ENCODE measurements at places on chromosomes 2 and 18. TPM values are rescaled to one million over a fixed set of nuclear protein-coding genes. Genes with fewer than 3 reads are reported as not detected.
A peak's percentile ranks its signal among the peaks of the same experiment; 100 is the strongest.

Gene HES6
- total RNA-seq = 1.9 TPM

Gene TEX51
- total RNA-seq = not detected

Gene UNC80
- not detected for total RNA-seq

Gene NABP1
- total RNA-seq = 32.0 TPM

- no peaks in the 10 kb centered on the region for H3K36me3 ChIP-seq
- no peak overlapping the region for H3K4me3 ChIP-seq
- DNase-seq = no peak
- no peak overlapping the region for H3K27ac ChIP-seq
Measured at GRCh38 chr2:101486258-101486701, 11.4 kb upstream of the RFX8 start.

DNA sequence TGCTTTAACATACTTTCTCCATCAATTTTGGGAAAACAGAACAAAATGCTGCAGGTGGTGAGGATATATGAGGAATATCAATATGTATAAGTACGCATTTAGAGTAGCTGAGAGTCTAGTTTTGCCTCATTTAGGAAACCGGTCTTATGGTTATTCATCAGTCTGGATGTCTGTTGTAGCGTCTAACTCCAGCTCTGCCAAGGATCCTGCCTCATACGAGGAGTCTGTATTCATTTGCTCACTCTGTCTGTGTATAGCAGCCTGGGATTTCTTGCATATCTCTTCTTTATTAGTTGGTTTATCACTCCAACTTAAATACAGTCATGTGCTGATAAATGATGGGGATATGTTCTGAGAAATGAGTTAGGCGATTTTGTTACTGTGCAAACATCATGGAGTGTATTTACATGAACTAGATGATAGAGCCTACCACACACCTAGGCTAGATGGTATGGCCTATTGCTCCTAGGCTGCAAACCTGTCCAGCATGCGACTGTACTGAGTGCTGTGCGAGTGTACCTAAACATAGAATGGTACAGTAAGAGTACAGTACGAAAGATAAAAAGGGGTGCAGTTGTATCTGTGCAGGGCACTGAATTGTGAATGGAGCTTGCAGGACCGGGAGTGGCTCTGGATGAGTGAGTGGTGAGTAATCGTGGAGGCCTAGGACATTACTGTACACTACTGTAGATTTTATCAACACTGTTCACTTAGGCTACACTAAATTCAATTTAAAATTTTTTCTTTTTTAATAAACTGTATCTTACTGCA is 148.1 kb downstream of the ZNF407 start:
- H3K36me3 ChIP-seq = no peaks in the 10 kb centered on the region
- no peak for DNase-seq
- no peaks in the 10 kb centered on the region for H3K27me3 ChIP-seq
- H3K4me1 ChIP-seq = no peaks in the 10 kb centered on the region

GRCh38 chr2:125516496-125517109 is 1139.4 kb upstream of the GYPC start:
- H3K4me1 ChIP-seq = no peaks in the 10 kb centered on the region
- H3K27ac ChIP-seq = no peak overlapping the region
- no peaks in the 10 kb centered on the region for H3K27me3 ChIP-seq
- no peak overlapping the region for H3K4me3 ChIP-seq

DNA sequence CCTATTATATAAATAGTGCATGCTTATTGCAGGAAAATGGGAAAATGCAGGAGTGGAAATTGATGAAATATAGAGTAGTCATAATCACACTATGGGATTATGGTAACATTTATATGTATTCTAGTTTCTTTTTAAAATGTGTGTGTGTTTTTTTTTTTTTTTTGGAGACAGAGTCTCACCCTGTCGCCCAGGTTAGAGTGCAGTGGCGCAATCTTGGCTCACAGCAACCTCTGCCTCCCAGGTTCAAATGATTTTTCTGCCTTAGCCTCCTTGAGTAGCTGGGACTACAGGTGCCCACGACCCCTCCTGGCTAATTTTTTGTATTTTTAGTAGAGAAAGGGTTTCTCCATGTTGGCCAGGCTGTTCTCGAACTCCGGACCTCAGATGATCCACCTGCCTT is 47.0 kb downstream of the BIRC6 start:
- H3K4me1 ChIP-seq = no peaks in the 10 kb centered on the region
- no peaks in the 10 kb centered on the region for H3K27me3 ChIP-seq
- no peak overlapping the region for H3K27ac ChIP-seq
- H3K36me3 ChIP-seq = peaks cover 54% of the 10 kb centered on the region

DNA sequence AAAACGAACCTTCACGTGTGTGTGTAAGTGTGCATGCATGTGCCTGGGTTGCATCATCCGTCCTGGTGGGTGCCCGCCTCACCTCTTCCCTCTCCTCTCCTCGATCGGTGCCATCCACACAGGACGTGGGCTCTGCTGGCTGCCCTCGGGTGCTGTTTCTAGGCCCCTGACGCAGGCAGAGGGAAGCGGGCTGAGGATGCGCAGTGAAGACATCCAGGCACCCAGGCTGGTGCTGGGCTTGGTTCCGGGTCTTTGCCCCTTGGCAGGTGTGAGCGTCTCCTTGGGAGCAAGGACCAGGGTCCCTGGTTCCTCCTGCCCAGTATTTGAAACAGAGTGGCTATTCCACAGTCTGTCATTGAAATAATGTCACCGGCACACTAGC is 6.2 kb upstream of the ADCY3 start:
- H3K4me3 ChIP-seq = peak overlapping the region; percentile 56
- H3K27me3 ChIP-seq = no peaks in the 10 kb centered on the region
- H3K4me1 ChIP-seq = peaks cover 20% of the 10 kb centered on the region
- no peak for DNase-seq
- H3K36me3 ChIP-seq = no peaks in the 10 kb centered on the region

DNA sequence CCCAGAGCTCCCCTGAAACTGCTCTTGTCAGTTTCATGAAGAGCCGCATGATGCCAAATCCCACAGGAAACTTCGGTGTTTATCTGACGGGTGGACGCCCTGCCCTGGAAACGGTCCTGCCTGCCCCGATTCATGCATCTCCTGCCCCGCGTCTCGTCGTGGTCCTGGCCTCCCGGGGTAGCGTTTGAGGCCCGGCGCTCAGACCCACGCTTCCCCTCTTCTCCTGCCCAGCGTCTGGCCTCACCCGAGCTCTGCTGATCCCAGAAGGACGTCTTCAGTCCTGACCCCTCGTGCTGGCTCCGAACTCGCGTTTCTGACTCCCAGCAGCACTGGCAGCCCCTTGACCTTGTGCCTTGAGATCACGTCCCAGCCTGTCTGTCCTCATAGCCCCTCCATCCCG is 180.5 kb downstream of the TMEM18 start:
- peaks cover 2% of the 10 kb centered on the region for H3K27me3 ChIP-seq
- H3K27ac ChIP-seq = no peak overlapping the region
- DNase-seq = no peak
- H3K4me3 ChIP-seq = no peak overlapping the region
- H3K4me1 ChIP-seq = no peaks in the 10 kb centered on the region

- no peak overlapping the region for H3K4me3 ChIP-seq
- H3K27me3 ChIP-seq = no peaks in the 10 kb centered on the region
- H3K27ac ChIP-seq = no peak overlapping the region
- no peak for DNase-seq
Measured at GRCh38 chr2:138356178-138356577, 145.4 kb upstream of the SPOPL start.

DNA sequence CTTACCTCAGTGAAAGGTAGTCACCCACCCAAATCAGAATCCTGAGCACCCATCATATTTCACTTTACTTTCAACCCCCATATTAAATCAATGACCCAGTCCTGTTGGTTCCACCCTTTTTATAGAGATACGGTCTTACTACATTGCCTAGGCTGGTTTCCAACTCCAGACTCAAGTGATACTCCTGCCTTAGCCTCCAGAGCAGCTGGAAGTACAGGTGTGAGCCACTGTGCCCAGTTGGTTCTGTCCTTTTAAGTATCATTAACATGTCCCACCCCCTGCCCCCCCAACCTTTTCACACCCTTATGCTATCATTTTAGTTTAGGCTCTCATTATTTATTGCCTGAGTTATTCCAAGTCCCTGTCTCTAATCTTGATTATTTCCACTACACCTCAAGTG is 28.7 kb downstream of the MSH6 start:
- no peak for DNase-seq
- no peak overlapping the region for H3K4me3 ChIP-seq
- H3K36me3 ChIP-seq = peaks cover 77% of the 10 kb centered on the region
- H3K27ac ChIP-seq = no peak overlapping the region

- no peaks in the 10 kb centered on the region for H3K27me3 ChIP-seq
- H3K4me3 ChIP-seq = peak overlapping the region; percentile 28
- H3K27ac ChIP-seq = peak overlapping the region; percentile 90
- H3K36me3 ChIP-seq = peaks cover 22% of the 10 kb centered on the region
- no peak for DNase-seq
Measured at GRCh38 chr2:112187046-112187715, 49.0 kb downstream of the FBLN7 start.

DNA sequence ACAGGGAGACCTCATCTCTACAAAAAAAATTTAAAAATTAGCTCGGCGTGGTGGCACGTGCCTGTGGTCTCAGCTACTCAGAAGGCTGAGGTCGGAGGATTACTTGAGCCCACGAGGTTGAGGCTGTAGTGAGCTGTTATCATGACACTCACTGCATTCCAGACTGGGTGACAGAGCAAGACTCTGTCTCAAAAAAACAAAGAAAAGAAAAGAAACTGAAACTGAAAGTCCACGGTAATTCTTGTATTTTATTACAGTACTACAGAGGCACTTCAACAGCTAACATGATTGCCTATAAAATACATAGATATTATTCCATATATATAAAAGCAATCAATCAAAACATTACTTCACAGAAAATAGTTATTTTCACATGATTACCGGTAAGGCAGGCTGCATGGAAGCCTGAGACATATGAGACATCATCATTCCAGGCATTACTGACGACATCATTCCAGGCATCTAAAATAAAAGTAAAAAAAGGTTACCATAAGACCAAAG is 23.1 kb downstream of the PRPF40A start:
- peaks cover 4% of the 10 kb centered on the region for H3K4me1 ChIP-seq
- H3K27me3 ChIP-seq = no peaks in the 10 kb centered on the region
- no peak for DNase-seq
- H3K36me3 ChIP-seq = peaks cover 24% of the 10 kb centered on the region
- no peak overlapping the region for H3K27ac ChIP-seq
- H3K4me3 ChIP-seq = peak overlapping the region; percentile 38

DNA sequence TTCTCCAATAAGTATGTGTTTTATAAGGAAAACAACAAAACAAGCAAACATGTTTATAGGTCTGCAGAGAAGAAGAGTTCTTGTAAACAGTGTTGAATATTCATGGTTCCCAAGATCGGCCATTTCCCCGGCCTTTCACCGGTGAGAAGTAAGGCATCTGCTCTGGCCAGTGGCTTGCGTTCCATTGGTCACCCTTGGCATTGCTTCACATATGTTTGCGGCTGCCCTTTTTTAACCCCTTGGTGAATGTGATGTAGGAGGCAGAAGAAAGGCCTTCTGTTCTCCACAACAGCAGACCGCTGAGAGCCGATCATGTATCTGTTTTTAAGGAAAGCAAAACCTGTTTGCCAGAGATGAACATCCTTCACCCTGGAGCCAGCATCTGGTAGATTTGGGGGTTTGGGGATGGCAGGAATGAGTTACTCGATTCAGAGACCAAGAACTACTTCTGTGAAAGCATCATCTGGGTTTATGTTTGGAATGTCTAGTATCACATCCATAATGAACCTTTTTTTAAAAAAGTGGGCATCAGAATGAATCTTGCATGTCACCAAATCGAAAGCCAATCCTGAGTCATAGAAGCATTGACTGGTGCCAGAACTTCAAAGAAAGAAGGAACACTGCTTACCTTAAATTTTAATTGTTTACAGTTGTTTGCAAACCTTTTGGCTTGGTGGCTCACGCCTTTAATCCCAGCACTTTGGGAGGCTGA is 112.3 kb downstream of the AGAP1 start:
- H3K27ac ChIP-seq = no peak overlapping the region
- H3K27me3 ChIP-seq = no peaks in the 10 kb centered on the region
- no peak overlapping the region for H3K4me3 ChIP-seq
- DNase-seq = no peak
- H3K36me3 ChIP-seq = no peaks in the 10 kb centered on the region
- H3K4me1 ChIP-seq = no peaks in the 10 kb centered on the region

DNA sequence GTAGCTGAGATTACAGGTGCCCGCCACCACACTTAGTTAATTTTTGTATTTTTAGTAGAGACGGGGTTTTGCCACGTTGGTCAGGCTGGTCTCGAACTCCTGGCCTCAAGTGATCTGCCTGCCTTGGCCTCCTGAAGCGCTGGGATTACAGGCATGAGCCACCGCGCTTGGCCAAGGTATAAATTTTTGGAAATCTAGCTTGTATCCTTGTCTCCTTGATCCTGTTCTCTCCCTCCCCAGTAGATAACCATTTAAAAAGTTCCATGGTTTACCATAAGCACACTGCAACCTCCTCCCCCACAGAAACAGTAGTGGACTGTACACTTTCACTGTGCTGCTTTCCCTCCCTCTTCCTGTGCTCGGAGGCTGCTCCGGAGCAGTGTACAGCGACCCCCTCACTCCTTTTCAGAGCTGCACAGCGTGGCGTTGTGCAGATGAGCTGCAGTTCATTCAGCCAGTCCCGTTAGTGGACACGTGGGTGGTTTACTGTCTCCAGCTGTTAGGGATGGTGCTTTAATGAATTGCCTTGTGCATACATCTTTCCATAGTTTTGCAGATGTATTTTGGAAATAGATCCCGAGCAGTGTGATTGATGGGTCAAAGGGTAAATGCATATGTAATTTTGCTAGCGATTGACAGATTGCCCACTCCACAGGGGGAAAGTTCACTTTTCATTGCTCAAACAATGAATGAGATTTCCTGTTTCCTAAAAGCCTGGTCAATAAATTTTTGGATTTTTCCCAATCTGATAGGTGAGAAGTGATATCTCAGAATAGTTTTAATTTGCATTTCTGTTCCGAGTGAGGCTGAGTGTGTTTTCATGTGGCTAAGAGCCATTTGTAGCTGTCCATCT is 14.8 kb downstream of the ASB1 start:
- H3K27ac ChIP-seq = no peak overlapping the region
- no peak for DNase-seq
- peaks cover 20% of the 10 kb centered on the region for H3K4me1 ChIP-seq
- H3K27me3 ChIP-seq = no peaks in the 10 kb centered on the region
- no peak overlapping the region for H3K4me3 ChIP-seq
- peaks cover 62% of the 10 kb centered on the region for H3K36me3 ChIP-seq

Measured in CD4-positive, alpha-beta T cell (primary cell).